T follicular helper cell (primary cell): ENCODE measurements at places on chromosomes 1 and 21.

- no peak for DNase-seq
These were observed 40.3 kb downstream of the GPATCH2 start for GRCh38 chr1:217590598-217590997.

- no peak for DNase-seq
These were observed 96.7 kb downstream of the UCK2 start for GRCh38 chr1:165924117-165924516.

- no peak for DNase-seq
These were observed 145.6 kb downstream of the GDAP2 start for GRCh38 chr1:117783606-117784396.

GRCh38 chr1:41242342-41243078, 404 bp upstream of the SCMH1 start:
- DNase-seq, result no peak

DNA sequence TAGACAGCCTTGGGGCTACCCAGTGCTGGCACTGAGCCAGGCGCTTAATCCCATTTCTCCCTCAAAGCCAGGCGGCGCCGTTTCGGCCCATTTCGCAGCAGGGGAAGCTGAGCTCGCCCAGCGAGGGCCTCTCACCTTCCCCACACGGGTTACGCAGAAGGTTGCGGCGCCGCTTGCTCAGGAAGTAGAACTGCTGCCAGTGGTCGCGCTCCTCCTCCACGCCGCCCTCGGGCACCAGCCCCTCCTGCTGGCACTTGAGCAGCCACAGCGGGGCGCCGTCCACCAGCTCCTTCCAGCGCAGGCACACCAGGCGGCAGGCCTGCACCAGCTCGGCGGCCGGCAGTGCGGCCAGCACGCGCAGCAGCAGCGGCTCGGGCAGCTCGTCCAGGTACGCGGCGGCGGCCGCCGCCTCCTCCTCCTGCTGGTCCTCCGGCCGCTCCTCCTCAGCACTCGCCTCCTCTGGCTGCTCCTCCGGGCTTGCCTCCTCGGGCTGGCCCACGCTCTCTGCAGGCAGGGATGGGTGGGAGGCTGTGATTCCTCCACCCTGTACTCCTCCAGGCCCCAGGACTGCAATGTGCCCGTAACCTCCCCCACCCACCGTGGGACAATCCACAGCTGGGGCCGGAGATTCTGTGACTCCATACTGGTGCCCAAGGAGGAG, 3.8 kb downstream of the FBXO2 start:
- DNase-seq, result peak; percentile 60

DNA sequence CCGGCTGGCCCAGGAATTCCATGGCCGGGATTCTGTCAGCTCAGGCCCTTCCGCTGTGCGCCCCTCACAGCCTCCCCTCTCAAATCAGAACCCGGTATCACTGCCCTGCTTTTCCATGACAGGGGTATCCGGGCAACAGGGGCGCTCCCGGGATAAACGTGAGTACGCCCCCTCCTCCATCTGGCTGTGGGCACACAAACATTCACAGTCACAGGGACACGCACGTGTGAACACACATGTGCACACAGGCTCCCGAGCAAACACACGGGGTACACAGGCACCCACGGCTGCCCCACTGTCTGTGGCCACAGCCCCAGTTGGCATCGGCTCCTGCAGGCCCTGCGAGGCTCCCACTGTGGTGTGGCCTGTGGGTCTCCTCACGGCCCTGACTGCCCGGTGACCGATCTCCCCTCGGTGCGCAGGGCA, 16.7 kb downstream of the COL6A1 start:
- no peak for DNase-seq

DNA sequence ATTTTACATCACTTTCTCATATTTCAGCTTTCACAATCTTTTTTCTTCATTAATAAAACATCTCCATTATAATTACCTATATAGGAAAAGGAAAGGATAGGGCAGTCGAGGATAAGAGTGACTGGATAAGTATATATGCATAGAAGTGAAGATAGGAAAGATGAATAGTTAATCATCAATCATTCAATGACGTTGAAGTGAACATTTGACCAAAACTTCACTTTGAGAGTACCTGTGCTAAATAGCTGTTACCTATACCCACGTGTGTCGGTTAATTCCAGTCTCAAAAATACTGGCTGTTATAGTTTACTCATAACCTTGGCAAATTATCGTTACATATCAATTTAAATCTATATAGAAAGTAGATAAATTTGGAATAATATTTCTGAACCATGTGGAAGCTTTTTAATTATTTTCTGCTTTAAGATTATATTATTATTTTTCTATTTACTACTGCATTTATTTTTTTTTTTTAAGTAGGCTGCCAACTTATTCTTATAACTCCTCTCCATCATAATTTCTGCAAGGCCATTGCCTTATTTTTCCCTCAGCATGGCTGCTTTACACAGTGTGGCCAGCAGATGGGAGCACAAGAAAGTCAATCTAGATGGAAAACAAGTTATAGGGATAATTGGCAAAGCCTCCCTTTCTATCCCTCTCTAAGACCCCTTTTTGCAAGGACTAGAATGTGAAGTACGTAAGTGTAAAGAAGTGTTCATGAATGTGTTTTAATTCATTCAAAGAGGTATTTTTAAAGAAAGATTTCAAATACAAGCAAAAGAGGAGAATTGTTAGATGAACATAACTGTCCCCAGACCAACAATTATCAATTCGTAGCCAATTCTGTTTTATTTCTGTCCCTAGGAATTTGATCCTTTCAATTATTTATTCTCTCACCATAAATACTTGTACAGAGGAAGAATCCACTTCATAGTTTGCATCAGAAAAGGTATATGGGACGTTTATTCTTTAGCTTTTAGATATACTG, 290.4 kb downstream of the KCNT2 start:
- DNase-seq, result no peak

GRCh38 chr1:68426594-68426993, 23.2 kb downstream of the RPE65 start:
- no peak for DNase-seq
